ENCODE measurements at places on chromosomes 11 and 22. TPM values are rescaled to one million over a fixed set of nuclear protein-coding genes. Genes with fewer than 3 reads are reported as not detected.

DNA sequence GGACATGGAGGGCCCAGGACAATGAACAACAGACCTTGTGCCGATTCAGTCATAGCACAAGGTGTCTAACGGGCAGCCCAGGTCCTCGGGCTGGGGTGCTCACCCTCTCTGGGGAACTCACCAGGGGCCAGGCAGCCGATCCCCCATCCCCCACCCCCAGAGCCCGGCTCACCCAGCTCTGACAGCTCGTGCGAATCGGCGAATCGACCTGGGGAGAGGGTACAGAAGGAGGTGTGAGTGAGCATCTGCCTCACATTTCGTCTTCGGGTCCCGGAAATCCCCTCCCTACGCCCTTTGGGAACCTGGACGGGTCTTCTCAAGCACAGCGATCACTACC is 423 bp downstream of the PEX16 start:
- no peak for DNase-seq

DNA sequence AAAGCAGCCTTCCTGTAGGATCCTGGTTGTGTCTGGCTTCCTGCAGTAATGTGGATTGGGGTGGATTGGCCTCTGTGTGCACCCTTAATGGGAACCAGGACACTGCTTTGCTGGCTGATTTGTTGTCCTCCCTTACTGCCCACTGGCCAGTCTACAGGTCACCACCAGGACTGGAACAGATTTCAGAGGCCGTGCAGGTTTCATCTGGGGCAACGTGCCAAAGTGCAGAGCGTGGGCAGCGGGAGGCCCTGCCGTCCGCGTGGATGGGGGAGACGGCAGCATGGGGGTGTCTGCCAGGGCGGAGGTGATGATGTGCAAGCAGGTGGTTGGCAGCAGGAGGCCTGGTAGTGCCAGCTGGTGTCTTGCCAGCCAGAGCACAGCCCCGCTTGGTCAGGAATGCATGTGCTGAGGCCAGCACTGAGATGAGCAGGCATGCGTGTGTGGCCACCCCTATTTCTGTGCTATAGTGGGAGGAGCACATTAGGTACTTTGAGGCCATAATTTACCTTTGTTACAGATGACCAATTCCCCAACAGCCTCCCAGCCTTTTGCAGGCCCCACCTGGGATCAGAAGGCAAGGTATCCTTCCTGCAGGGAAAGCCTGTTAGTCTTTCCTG is 24.3 kb downstream of the BCR start:
- DNase-seq, result no peak

- no peak for DNase-seq
These were observed 710 bp upstream of the DGCR2 start for GRCh38 chr22:19122752-19123492.

GRCh38 chr11:131223198-131223991 is 147.0 kb upstream of the NTM start:
- no peak for DNase-seq

GRCh38 chr11:114258696-114259095 is 37.5 kb upstream of the NNMT start:
- no peak for DNase-seq

DNA sequence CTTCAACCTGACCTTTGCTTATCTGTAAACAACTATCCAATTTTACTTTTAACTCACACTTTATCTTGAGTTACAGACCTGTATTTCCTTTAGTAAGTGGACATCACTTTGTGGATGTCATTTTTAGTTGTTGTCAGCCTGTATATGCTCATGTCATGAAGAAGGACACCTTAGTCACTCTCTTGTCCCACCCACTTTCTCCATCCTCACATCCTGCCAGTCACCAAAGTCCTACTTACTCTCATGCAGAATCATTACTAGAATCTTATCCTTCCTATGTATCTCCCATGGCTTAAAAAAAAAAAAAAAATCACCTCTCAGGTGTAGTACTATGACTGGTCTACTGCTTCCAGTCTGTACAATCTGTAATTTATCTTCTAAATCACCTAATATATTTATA is 43.3 kb downstream of the SESN3 start:
- no peak for DNase-seq

The LDHA gene
- 491 TPM for total RNA-seq

DNA sequence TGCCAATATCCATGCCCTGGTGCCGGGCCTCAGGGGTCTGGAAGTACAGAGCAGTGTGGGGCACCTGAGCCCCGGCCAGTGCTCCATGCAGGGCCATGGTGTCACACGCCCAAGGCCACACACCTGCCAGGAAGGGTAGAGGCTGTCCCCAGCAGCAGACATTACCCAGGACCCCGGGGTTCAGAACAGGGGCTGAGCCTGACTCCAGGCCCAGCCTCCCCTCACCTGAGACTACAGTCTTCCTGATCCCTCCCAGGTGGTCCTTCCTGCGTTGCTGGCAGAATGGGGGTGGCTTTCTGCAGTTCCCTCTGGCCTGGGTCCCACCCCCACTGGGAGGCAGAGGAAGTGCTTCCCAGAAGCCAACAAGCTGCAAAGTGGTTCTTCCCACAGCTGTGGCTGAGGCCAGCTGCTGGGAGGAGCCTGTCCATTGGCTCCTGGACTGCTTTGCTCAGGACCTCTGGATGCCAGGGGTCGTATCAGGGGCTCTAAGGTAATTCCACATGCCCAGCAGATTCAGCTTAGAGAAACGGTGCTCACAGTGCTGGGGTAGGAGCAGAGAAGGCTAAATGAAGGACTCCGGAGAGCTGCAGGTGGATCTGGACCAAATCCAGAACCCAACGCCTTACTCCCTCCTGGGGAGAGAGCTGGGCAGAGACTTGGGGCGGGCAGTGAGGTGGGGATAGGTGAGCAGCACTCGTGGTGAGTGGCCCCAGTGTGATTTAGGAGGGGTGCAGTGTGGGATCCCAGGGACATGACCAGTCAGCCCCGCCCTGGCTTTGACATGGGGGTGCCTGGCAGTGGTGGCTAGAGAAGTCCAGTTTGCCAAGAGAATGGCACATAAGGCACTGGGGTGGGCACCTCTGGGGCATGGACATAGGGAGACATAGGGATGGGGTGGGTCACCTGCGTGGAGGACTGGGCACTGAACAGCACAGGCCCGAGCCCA is 12.6 kb downstream of the TCIRG1 start:
- DNase-seq, result no peak

DNA sequence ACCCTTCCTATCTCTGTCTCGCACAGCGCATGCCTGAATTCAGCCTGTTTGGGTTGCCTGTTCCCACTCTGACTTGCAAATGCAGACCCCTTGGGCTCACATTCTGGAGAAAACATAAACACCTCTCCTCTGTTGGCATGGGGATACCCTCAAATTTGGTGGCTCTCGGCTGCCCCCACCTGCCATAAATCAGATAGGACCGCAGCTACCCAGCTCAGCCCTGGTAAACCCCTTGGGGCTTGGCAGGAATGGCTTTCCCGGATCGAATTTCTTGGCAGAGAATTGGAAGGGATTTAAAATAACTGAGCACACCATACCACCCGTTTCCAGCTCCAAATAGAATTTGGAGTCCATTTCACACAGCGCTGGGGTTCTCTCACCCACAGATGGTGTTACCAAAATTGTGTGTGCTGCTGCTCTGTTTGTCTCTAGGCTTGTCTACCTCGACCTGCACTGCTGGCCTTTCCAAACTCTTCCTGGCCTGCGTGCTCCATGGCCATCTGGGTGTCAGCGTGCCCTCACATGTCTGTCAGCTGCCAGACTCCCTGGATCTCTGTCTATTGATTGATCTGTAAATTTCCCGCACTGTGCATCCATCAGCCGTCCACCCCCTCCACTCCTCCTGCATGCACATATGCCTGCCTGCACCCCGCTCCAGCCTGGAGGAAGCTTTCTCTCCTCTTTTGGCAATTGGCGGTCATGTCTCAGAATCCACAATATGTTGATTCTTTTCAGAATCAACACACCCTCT is 134.0 kb downstream of the NTM start:
- DNase-seq, result no peak

Measured in osteocyte (in vitro differentiated cells).